ENCODE measurements at places on chromosomes 6 and 20.

DNA sequence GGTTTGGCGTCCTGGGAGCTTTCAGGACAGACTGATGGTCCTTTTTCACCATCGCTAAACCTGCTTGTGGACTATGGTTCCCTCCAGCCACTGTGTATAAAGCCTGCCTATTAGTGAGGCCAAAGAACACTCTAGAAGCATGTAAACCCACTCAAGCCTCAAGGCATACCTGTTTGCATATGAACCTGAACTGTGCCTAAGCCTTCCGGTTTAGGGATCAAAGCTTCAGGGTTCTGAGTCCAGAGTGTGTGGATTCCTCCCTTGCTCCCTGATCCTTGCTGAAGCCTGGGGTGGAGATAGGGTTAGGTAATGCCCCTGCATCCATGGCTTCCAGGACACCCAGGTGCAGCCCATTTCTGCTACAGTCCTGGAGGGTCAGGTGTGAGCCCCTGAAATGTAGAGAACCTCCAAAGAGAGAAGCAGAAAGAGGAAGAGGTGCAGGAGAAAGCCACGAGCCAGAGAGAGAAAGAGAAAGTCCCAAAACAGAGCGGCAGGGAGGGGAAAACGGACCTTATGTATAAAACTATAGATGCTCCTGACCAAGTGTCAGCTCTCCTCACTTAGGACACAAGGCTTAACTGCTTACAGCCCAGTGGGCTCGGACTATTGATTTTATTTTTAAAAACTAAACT, 93.3 kb downstream of the SCML4 start:
- DNase-seq, result no peak

- no peak for DNase-seq
Measured at GRCh38 chr6:137089305-137089704, 44.5 kb upstream of the IL20RA start.

GRCh38 chr6:137815692-137816091, 51.4 kb upstream of the TNFAIP3 start:
- no peak for DNase-seq

DNA sequence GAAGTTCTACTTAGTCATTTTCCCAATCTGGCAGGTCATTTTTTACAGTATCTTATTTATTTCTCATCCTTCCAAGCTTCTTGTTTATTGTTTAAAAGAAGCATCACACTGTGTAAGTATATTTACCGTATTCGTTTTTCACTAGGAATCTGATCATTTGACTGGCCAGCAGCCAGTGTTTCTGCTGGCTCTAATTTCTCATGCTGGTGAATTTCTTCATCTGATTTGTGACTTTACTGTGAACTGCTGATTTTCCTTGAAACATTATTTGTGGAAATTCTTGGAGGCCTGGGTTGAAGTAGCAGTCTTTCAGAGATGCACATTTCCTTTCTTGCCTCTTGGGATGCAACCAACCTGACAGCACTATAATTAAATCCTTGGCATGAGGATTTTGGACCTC, 65.9 kb downstream of the PREP start:
- DNase-seq, result no peak

- DNase-seq, result no peak
Measured at GRCh38 chr20:50309764-50310672, 119.4 kb downstream of the CEBPB start.

DNA sequence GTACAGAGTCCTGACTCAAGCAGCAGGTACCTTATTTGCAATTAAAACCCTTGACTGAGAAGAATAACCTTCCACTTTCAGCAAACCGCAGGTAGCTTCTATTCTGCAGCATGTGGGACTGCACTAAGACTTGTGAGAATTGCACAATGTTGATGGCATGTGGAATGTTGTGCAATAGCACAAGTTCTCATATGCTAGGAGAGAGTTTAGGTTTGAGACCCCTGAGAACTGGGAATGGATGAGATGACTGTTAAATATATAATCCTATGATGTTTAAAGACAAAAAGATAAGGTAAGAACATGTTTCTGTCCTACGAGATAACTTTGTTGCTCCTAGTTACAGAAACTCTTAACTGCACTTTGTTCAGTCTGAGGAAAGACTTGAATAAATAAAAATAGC, 194.6 kb downstream of the OTOR start:
- DNase-seq, result no peak

DNA sequence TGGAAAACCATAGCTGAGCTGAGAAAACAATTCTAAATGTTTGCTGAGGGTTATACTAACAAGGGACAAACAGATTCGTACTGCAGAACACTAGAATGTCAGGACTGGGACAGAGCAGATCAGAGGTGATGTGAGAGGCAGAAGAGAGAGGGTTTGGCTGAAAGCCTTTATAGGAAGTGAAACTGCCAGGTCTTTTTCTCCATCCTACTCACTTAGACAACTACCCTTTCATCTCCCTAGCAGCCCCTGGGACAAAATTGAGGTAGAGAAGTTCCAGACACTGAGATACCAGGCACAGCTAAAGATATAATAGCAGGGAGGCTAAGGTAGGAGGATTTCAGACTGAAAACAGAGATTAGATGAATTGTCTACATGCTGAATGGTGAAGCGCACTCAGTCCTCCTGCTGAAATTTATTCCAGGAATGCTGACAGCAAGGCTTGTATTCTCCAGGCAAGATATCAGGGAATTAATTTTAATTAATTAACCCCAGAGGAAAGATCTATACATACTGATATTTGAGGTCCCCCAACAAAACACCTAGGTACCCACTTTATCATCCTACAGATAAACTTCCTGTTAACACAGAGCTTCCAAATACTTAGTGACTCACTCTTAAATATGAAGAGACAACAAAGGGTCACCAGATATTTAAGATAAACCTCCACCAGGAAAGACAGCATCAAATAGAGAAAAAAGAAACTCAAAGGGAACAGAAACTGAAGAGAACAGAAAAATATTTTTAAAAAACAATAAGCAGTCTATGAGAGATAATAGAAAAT, 12.6 kb upstream of the EIF2S2 start:
- DNase-seq, result no peak

GRCh38 chr20:17883592-17884306, 84.8 kb downstream of the SNX5 start:
- DNase-seq, result no peak

GRCh38 chr20:57709823-57710799, at the start of gene PMEPA1:
Gene PMEPA1 (minus strand): TSS chr20:57710015. CDS start chr20:57709582, 433 bp downstream.
- peak; percentile 63 for DNase-seq

GRCh38 chr20:12225898-12226297, 308.2 kb downstream of the BTBD3 start:
- no peak for DNase-seq

GRCh38 chr6:166997768-166998255, 1.4 kb upstream of the CEP43 start:
- peak; percentile 75 for DNase-seq

- no peak for DNase-seq
Measured at GRCh38 chr6:97674802-97675201, 391.8 kb upstream of the MMS22L start.

- peak; percentile 18 for DNase-seq
Measured at GRCh38 chr20:58233881-58234528, 5.6 kb upstream of the ANKRD60 start.

DNA sequence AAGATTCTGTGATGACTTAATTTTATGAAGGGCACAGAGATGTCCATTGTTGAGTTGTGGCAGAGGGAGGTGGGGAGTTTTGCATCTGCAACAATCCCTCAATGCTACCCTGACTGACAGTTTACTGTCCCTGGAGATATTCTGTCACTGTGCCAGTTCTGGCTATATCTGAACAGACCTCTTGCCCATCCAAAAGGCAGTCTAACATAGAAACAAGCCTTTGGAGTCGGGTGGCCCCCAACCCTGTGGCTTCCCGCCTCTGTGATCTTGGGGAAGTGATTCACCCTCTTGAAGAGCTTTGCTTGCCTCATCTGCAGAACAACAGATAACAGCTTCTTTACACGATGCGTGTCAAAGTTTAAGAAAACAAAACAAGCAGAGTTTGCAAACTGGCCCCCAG, 3.8 kb upstream of the E2F1 start:
- DNase-seq, result no peak

DNA sequence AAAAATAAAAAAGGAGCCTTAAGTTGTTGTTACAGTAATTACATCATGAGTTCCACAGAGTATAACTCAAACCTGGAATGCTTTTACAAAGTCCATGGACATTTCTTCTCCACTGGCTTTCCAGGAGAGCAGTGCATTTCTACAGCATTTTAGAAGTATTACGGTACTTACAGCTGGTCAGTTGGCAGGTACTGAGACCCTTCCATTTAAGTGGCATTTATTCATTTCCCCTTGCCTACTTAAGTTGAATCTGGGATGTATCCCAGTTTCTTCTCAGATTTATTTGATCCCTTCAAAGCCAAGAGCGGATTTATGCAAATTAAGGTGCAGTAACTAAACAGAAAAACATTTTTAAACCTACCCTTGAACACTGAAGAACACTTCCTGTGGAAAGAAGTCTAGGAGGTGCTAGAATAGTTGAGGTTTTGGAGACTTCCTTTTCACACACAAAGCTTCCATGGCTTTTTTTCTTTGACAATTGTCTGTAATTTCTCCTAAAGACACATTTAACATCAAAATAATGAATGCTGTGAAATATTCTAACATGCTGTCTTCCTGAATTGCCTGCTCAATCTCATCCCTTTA, 3.4 kb downstream of the PRDM13 start:
- no peak for DNase-seq

DNA sequence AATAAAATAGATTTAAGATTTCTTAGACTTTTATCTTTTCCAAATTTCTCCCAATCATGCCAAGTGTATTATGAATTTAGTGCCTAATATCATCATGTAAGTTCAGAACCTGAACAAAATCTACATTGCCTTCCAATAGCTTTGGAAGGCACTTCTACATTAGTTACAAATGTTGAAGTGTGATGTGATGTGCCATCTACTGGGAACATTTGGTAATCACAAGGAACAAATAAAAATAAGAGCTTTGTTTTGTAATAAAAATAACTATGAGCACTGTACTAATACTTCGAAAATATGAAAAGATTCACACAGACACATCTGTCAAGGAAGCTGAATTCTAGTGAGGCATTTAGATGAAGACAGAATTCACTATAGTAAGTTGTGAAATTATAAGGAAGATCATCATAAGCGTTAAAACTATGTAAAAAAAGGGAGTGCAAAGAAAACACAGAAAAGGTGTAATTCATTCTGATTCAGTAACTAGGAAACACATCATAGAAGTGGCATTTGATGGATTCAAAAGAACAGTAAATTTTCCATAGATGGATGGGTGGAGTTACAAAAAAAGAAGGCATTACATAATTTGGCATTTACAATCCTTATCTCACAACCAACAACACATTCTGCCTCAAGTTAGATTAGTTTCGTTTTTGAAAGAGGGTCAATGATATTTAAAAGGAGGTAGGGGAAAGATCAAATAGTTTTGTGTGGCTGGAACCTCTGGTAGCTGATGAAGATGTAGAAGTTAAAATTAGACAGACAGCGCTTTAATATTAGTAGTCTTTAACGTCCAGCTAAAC, 161.0 kb downstream of the ASCC3 start:
- no peak for DNase-seq

- no peak for DNase-seq
Measured at GRCh38 chr6:35208419-35208818, 5.3 kb upstream of the SCUBE3 start.

DNA sequence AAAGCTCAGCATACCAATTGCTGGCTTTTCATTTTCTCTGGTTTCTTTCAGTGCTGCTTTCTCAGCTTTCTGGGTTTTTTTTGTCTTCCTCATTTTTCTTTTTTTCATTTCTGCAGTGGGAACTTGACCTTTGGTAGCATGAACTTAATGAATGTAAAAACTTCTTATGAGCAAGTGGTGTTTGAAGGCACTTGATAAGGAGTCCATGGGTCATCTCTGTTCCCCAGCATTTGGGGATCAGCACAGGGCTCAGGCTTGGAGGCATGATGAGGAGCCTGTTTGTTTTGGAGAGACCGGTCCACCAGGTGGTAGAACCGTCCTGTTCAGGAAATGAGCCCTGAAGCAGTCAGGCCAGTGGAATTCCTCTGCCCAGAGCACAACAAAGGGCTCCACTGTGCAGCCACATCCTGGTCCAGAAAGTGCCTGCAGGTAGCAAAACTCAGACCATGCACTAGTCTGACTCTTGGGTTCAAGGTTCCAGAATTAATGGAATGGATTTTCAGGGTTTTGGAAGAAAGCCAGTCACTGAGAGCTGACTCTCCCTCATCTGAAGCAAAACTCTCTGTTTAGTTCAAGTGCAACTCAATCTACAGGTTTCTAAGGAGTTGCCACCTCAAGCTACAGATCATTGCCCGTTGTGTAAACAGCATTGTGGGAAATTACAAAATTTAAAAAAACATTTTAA, 52.3 kb upstream of the ADGRF1 start:
- no peak for DNase-seq

GRCh38 chr6:164379795-164380194, 929.6 kb downstream of the C6orf118 start:
- no peak for DNase-seq

DNA sequence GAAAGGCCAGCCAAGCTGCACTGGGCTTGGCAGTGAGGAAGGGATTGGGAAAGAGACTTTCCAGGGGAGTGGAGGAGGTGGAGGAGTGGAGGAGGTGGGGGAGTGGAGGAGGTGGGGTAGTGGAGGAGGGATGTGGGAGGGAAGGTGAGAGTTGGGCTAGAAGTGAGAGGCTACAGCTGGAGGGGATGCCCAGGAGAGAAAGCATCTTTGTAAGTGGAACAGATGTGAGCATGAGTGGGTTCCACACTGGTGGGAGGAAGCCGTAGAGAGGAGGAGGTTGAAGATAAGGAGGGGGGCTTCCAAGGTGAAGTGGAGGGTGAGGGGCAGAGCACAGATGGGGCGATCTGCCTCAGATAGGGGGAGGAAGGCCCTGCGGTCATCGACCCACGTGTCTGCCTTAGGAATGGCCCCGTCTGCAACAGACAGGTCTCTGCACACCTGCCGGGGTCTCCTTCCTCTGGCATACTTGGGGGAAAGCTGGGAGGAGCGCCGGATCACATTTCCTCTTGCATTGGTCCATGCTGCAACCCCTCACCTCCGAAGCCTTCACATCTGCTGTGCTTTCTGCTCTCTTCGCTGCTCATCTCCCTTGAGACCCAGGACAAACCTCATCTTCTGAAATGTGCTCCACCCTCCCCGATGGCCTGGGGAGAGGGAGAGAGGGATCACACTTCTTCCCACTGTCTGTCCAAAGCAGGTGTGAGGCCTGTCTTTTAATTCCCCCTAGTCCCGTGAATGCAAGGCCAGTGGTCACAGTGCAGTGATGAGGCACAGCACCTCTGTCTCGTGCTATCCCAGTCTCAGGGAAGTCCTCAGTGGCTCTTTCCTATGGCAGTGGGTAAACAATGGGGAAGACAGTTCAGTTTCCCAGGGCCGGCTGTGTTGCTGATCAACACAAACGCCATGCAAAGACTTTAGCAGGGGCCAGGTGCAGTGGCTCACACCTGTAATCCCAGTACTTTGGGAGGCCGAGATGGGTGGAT, 48.6 kb upstream of the SNX9 start:
- no peak for DNase-seq

DNA sequence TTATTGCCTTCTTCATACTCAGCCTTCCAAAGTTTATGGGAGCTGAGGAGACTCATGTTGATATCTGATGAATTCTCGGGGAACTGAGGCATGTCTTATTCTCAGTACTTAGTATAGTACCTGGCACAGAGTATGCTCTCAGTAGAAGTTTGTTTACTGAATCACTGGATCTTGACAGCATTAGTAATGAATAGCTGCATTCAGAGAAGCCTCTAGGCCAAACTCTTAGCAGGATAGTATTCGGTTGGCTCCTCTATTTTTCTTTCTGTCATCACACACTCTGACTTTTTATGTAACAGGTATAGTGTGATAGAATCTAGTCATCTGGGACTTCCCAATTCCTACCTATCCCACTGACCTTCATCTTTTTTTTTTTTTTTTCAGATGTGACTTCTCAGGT, 566.4 kb upstream of the MAN1A1 start:
- DNase-seq, result no peak

GRCh38 chr20:25038103-25038410, 19.9 kb downstream of the ACSS1 start:
- no peak for DNase-seq

Data from cerebellar cortex (tissue), 1 donor.